ENCODE measurements at places on chromosomes 11 and 22.
A peak's percentile ranks its signal among the peaks of the same experiment; 100 is the strongest.

DNA sequence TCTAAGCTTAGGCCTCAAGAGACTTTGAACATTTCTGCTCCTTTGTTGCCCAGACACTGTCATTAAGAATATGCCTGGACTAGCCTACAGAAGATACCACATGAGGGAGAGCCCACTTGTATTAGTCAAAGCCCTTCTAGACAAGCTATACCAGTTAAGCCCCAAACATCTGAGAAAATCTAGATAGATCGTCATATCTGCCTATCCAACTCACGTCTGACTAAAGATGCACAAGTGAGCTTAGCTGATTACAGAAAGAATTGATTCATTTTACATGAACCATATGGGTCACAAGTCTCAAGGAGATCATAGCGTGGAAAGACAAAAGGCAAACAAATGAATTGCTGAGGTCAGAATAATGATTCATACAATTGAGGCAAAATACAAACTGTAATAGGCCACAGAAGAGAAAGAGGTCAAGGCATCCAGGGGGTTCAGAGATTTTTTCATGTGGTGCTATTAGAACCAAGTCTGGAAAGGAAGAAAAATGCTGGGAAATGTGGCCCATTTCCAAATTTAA, 1155.5 kb upstream of the TENM4 start:
- no peak for DNase-seq

- DNase-seq, result peak; percentile 79
Observed at GRCh38 chr11:35066783-35067423, 72.1 kb upstream of the CD44 start.

- peak; percentile 91 for DNase-seq
Observed at GRCh38 chr11:66418168-66418985, 2.5 kb upstream of the NPAS4 start.

DNA sequence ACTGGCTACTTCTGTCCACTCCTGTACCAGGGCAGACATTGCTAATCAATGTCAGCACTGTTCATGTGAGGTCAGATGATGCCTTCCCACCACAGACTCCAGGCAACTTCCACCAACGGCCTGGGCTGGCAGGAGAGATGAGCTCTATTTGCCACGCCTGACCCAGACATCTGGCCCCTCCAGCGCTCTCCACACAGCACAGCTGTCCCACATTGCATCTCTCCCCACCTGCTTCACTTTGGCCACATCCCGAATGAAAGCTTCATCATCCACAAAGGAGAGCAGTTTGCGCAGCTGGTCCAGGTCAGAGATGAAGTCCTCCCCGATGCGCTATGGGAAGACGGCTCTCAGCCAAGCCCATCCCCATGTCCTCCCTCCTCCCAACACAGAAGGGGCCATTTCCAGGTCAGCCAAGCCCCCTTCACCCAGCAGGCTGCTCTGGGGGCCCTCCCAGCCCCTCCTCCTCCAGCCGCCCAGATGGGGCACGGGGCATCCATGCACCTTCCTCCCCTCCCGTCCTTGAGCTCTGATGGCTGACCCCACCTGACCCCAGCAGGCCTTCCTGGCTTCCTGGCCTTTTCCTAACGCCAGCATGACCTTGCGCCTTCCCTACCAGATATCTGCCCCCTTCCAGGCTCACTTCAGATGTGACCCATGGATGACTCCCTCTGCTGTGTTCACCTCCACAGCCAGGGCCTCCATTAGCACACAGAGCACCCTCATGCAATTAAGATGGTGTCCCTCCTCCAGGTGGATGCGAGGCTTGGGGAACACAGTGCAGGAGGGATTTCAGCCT, 7.4 kb downstream of the PYGM start:
- DNase-seq, result no peak

DNA sequence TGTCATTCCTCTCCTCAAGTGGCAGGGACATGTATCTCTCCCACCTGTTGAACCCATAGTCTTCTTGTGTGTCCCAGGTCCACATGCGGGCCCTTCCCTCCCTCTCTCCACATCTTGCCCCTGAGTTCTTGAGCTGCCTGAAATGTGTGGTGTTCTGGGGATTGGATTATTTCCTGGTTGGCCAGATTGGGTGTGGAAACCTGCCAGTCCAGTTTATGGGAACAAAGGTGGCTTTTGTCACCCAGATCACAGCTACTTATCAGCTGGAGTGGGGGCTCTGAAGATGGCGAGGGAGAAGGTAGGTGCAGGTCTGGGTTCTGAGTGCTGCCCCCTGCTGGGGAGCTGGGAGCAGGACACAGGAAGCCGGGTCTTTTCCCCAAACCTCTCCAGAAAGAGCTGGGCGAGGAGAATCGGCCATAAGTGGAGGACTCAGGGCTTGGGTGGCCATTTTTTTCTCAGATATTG, 14.2 kb downstream of the DTX4 start:
- DNase-seq, result peak; percentile 84

DNA sequence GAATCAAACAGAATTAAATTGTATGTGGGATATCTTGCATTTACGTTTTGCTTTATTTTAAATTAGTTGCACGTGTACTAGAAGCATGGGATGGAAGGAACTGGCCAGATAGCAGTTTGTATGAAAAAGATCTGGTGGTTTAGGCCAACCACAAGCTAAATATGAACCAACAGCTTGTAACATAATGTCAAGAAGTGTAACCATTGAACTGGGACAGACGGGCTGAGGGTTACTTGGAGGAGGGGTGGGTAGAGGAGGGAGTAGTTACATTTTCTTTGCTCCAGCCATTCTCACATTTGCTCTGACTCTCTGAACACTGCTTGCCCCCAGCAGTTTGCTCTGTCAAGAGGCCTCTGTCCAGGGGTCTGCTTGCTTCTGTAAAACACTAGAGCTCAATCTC, 31.7 kb upstream of the CXCR5 start:
- no peak for DNase-seq

All from activated CD4-positive, alpha-beta T cell treated with anti-CD3 and anti-CD28 coated beads, Interleukin-2, amount 10 ng/mL, durations not matched to agents 24 days and 14 days (primary cell).